ENCODE measurements at places on chromosomes 7 and 10.

- no peak for DNase-seq
Observed at GRCh38 chr10:6530966-6531365, 49.1 kb downstream of the PRKCQ start.

DNA sequence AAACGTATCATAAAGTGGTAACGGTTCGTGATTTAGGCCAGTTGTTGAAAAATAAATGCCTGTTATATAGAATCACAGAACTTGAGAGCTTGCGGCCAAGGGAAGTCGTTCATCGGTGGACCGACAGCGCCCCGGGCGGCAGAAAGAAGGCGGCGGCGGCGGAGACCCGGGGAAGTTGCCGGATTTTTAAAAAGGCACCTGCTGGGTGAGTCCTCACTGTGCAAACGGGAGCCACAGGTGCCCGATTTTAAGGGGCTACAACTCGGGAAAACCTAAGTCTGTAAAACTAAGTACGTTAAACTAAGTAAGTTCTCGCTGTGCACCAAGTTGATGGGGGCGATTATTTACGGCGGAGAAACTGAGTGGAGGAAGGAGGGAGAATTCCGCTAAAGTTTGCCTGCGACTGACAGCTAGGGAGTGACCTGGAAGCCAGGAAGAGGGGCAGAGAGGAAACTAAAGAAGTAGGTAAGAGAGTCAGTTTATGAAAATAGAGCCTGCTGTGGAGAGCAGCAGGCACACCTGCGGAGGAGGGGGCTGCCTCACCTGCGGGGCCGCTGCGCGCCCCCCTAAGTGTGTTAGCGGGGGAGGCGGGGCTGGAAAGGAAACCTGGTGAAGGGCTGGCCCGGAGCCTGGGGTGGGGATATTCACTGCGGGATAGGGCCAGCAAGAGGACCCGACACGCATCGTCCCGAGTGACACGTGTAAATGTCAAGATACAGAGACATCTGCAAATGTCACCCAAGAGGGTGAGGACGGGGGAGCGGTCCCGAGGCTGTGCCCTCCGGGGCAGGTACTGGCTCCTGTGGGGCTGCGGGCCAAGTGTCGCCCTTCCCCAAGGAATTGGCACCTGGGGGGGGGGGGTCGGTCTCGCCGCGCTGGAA lies 996 bp downstream of the ADAM12 start:
- DNase-seq: peak; percentile 81

- peak; percentile 17 for DNase-seq
Observed at GRCh38 chr7:91941450-91941849, 788 bp downstream of the AKAP9 start.

DNA sequence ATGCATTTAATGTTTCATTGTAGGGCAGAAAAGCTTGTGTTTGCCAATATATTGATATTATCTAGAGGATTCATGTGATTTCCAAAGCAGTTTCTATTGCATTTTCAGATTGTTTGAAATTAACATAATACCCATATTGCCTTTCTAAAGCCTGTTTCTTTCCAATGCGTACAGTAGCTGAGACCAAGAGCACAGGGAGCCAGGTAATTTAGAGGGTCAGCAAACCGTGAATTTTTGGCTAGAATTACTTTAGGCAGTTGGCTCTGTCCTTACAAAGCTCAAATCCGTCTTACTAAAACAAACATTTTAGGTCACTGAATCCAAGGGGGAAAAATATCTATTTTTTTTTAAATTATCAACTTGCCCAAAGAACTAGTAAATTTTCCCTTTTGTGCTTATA lies 604.9 kb upstream of the ADARB2 start:
- no peak for DNase-seq
